ENCODE measurements at places on chromosomes 7 and 10.
A peak's percentile ranks its signal among the peaks of the same experiment; 100 is the strongest.

DNA sequence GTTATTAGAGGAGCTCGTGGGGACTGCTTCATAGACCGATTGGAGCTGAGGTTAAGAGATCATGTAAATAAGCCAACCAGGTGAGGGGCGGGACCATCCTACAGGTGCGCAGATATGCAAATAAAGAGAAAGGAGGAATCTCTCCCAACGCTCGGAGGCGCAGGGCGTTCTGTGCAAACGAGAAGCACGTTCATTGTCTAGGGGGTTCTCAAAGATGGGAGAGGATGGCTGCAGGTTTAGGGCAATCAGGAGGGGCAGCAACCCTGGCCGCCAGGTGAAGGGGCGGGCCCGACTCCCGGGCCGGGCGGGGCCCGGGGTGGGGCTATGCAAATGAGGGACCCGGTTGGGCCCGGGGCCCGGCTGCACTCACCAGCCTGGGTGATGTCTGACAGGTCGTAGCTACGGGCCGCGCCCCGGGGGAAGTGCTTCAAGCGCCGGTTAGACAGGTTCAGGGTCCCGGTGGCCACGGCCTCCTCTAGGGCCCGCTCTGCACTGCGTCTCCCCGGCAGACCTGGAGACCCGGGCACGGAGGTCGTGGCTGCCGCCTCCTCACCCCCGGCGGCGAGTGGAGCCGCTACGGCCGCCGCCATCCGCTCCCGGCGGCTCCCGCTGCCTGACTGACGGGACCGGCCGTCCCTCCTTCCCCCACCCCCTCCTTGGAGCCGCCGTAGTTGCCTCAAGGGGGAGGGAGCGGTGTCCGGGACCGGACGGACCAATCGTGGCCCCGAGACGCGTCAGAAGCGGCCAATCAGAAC is at the start of gene LRCH4:
LRCH4 (minus strand) TSS at position 619 of the 755 bp plus-strand sequence; CDS start at position 590, 29 bp downstream.
- no peak for DNase-seq

DNA sequence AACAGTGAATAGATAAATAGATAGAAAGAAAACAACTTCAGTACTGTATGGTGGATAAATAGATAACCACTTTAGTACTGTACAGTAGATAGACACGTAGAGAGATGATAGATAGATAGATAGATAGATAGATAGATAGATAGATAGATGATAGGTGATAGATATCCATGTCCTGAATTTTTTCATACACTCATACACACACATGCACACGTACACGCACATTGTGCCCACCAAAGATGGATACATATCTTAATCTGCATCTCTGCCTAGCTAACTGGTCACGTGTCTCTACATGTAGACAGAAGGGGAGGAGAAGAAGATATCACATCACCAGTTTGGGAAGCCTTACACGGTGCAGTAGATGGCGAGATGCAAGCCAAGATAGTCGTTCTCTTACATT is 99.2 kb downstream of the ARID5B start:
- DNase-seq, result no peak

GRCh38 chr10:123074215-123074614 is 61.6 kb upstream of the HMX3 start:
- DNase-seq, result no peak

DNA sequence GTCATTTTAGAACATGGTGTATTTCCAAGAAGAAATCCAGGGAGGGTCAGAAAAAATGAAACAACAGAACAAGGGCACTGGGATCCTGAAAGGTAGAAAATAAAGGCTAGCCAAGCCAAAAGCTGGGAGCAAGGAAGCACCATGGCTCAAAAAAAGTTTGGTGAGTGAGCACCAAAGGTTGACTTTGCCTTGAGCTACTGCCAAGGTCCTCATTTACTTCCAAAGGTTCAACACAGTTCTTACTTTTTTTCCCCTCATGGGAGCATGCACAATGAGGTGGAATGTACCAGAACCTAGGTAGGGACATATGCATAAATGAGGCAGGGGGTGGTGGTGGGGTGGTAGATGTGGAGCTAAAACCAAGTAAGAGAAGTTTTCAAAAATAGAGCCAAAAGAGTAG is 182.8 kb downstream of the CPEB3 start:
- DNase-seq, result no peak

- DNase-seq, result no peak
Measured at GRCh38 chr10:93475871-93476270, 6.3 kb downstream of the MYOF start.

- no peak for DNase-seq
Measured at GRCh38 chr10:58350023-58350422, 15.2 kb downstream of the UBE2D1 start.

GRCh38 chr7:66748791-66749190 is 8.3 kb downstream of the RABGEF1 start:
- peak; percentile 81 for DNase-seq

- DNase-seq, result no peak
Measured at GRCh38 chr10:50497758-50498157, 126.0 kb downstream of the SGMS1 start.

GRCh38 chr7:17239683-17240521 is 58.5 kb upstream of the AHR start:
- no peak for DNase-seq

- DNase-seq, result no peak
Measured at GRCh38 chr7:72326365-72326764, 85.8 kb downstream of the CALN1 start.

GRCh38 chr10:127424594-127425264 is 124.4 kb upstream of the NPS start:
- peak; percentile 60 for DNase-seq

GRCh38 chr7:20307901-20308300 is 22.8 kb upstream of the ITGB8 start:
- no peak for DNase-seq

GRCh38 chr10:75513292-75513885 is 82.0 kb downstream of the LRMDA start:
- DNase-seq, result no peak

DNA sequence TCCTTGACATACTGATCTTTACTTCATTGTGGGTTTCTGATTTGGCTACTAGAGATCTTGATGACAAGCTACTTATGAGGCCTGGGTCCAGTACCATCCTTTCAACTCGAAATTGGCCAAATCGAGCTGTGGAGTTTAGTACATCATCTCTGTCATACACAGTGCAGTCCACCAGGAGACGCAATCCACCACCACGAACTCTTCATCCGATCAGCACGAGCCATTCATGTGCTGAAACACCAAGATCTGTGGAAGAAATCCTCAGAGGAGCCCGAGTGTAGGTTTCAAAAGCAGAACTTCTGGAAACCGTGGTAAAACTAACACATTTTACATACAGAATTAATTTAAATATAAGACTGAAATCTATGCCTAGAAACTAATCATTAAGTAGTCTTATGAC is 14.2 kb downstream of the DNAJC9 start:
- no peak for DNase-seq

GRCh38 chr7:151451156-151451555 is 11.2 kb upstream of the CRYGN start:
- no peak for DNase-seq

DNA sequence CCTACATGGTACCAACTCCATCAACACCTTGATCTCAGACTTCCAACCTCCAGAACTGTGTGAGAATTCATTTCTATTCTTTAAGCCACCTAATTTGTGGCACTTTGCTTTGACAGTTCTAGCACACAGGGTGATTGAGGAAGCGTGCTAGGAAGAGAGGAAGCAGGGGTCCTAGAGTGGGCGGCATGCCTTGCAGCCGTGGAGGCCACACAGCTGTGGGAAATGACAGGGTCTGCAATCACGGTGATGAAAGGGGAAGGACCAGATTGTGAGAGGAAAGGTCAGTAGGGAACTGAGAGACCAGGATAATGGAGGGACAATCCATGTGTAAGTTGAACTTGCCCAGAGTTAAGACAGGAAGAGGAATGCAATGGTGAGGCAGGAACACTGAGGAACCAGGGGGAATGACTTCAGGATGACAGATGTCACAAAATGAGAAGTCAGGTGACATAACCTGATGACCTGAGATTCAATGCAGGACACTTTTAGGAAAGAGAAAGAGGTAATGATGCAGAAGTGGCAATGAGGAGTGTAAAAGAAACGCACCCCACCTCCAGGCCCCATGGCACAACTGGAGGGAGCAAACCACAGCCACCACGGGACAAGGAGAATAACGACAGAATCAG is 87.3 kb upstream of the PIK3CG start:
- DNase-seq, result no peak

DNA sequence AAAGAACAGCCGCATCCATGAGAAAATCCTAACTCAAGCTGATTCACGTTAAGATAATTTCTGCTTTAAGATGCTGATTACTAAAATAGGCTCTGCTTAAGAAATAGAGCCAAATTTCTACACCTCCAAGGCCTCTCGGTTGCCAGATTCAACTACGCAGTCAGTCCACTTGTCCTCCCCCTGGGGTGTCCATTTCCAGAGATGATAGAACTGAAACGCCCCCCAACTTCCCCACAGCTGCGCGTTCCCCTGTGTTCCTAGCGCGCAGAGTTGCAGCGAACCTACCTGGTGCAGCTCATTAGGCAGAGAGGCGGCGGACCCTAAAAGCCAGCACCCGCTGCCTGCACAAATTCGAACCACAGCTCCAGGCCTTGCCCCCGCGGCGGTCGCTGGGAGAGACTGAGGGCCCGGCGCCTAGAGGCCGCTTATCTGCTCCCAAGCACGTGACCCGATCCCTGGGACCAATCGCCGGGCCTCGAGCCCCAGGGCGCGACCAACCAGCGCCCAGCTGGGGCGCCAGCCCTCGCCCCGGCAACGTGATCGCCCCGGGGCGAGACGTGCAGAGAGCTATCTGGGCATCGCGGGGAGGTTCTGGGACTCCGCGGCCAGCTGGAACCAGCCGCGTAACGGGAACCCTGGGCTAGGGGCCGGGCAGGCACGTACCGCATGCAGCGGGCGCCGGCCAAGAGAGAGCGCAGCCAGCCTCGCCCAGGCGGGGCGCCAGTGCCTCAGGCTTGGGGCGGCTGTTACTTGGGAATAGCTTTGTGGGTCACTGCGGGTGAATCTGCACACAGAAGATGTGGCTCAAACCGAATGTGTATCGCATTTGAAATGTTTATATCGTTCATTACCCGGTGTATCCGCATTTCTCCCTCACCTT is at the start of gene PPP1R3C:
PPP1R3C (minus strand) TSS at position 401 of the 880 bp plus-strand sequence; CDS start at position 299, 102 bp downstream.
- DNase-seq, result peak; percentile 95

DNA sequence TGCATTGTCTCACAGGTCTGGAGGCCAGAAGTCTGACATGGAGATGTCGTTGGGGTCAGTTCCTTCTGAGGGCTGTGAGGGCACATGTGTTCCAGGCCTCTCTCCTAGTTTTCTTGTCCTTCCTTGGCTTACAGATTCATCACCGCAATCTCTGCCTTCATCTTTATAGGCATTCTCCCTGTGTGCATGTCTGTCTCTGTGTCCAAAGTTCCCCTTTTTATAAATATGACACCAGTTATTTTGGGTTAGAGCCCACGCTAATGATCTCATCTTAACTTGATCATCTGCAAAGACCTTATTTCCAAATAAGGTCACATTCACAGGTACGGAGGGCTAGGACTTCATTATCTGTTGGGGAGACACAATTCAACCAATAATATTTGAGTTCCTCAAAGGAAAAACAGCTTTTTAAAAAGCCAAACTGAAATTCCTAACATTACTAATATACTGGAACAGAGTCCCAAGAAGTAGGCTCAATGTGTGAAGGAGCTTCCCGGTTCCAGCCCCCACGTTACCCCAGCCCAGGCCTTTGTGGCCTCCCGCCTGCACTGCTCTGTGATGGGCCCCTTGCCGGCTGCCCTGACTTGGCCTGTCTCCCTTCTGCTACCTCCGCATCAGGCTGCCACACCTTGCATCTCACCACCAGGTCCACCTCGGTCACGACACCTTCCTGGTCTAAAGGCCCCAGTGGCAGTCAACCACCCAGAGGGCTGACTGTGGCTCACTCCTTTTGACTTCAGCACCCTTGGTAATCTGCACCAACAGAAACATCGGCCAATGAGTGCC is 142.7 kb downstream of the KCNMA1 start:
- no peak for DNase-seq

Measured in Right ventricle myocardium superior (tissue), 1 donor.